ENCODE measurements at places on chromosomes 4 and X. TPM values are rescaled to one million over a fixed set of nuclear protein-coding genes. Genes with fewer than 3 reads are reported as not detected.

DNA sequence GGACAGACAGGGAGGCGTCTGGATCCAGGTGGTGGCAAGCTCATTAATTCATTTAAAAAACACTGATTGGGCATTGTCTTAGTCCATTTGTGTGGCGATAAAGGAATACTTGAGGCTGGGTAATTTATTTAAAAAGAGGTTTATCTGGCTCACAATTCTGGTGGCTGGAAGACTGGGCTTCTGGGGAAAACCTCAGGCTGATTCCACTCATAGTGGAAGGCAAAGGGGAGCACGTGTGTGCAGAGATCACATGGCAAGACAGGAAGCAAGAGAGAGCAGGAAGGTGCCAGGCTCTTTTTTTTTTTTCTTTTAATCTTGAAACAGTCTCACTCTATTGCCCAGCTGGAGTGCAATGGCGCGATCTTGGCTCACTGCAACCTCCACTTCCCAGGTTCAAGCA is 100.2 kb upstream of the METTL14 start:
- H3K27me3 ChIP-seq: peaks cover 10% of the 10 kb centered on the region
- no peak for DNase-seq
- no peak overlapping the region for H3K4me3 ChIP-seq
- H3K36me3 ChIP-seq: no peaks in the 10 kb centered on the region

GRCh38 chr4:149933883-149934282 is 118.2 kb upstream of the IQCM start:
- H3K27ac ChIP-seq: no peak overlapping the region
- H3K36me3 ChIP-seq: no peaks in the 10 kb centered on the region
- no peak for DNase-seq
- H3K4me1 ChIP-seq: no peaks in the 10 kb centered on the region
- H3K27me3 ChIP-seq: no peaks in the 10 kb centered on the region
- H3K4me3 ChIP-seq: no peak overlapping the region

DNA sequence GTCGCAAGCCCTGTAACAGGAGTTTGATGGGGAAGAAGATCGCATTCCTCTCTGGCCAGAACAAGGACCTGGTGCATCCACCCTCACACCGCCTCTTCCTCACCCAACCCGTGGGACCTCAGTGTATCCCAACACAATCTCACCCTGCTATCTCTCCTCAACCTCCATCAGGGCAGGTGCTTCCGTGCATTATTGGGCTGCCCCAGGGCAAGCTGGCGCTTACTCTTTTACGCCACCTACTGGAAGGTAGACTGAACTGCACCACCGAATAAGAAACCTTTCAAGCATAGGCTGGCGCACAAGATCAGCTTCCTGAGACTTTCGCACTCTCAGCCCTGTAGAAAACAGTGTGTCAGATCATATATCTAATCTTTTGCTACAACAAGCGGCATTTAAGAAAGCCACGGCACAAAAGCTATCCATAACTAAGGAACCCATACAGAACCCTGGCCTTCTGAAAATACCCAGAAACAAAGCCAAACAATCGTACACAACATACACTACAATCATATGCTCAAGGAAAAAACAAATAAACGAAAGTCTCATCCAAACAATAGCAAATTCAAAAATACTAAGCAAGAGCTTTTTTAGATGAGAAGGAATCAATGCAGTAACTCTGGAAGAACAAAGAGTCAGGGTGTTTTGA is 209.3 kb downstream of the UGT8 start:
- H3K4me1 ChIP-seq: no peaks in the 10 kb centered on the region
- H3K4me3 ChIP-seq: peak overlapping the region; percentile 51
- H3K36me3 ChIP-seq: no peaks in the 10 kb centered on the region

- H3K27me3 ChIP-seq: peaks cover 33% of the 10 kb centered on the region
- H3K4me3 ChIP-seq: no peak overlapping the region
- H3K36me3 ChIP-seq: no peaks in the 10 kb centered on the region
- peaks cover under 1% of the 10 kb centered on the region for H3K4me1 ChIP-seq
- no peak for DNase-seq
- H3K27ac ChIP-seq: no peak overlapping the region
Observed at GRCh38 chrX:71912156-71912555, 1.5 kb downstream of the NHSL2 start.

DNA sequence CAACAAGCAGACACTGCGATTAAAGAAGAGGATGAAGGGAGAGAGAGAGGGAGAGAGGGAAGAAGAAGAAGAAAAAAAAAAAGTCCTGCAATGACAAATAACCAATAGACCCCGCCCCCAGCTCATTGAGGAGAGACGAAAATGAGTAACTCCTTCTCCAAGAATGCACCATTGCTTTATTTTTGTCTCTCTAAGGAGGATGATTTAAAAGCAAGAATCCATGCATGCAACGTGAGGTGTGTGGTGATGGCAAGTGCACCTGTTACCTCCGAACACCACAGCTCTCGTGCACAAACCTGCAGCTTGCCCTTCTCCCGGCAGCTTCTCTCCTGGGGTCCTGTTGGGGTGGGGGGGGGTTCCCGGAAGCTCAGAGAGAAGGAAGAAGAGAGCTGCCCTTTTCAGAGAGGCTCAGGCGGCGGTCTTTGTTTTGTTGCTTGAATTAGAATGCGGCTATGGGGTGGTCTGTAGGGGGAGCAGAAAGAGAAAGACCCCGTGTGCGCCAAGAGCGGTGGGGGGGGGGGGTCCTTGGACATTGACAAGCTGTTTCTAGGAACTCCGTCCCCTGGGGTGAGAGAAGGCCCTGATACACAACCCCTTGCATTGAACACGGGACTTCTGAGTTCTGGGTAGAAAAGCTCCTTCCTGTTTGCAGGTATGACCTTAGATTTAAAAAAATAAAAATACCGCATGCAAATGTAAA is 100.7 kb downstream of the CRLF2 start:
- H3K4me3 ChIP-seq: no peak overlapping the region
- H3K36me3 ChIP-seq: no peaks in the 10 kb centered on the region
- DNase-seq: no peak
- H3K27ac ChIP-seq: no peak overlapping the region
- no peaks in the 10 kb centered on the region for H3K4me1 ChIP-seq

DNA sequence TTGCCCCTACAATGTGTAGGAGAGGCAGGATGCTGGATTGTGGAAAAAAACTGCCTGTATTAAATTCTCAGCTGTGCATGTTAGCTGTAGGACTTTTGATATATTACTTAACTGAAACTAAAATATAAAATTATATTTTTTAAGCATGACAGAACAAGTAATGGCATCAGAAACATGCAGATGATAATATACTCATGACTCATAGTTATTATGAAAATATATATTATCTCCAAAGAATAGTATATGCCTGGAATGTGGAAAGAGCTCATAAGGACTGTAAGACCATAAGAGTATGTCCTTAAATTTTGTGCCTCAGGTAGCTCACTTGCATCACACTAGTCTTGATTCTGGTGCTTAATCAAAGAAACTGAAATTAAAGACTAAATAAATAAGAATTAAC is 1100.6 kb downstream of the TECRL start:
- no peak overlapping the region for H3K4me3 ChIP-seq
- H3K27me3 ChIP-seq: no peaks in the 10 kb centered on the region
- H3K27ac ChIP-seq: no peak overlapping the region

DNA sequence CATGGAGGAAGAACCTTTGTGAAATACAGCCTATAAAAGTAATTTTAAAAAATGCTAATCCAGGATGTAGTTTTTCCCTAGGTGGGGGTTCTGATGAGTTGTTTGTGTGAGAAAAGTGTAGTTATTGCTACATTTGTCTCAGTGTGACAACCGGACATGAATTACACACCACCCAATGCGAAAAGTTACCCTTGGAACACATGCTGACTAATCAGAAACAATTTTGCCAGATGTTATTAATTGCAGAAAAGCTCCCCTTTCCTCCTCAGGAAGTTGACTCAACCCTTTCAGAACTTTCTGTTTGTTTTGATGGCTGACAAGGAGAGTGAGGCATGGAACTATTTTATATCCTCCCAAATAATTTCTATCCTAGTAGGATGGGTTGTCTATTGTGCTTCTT is 38.1 kb upstream of the EDA2R start:
- no peaks in the 10 kb centered on the region for H3K4me1 ChIP-seq
- DNase-seq: no peak
- no peaks in the 10 kb centered on the region for H3K36me3 ChIP-seq
- H3K27me3 ChIP-seq: no peaks in the 10 kb centered on the region

DNA sequence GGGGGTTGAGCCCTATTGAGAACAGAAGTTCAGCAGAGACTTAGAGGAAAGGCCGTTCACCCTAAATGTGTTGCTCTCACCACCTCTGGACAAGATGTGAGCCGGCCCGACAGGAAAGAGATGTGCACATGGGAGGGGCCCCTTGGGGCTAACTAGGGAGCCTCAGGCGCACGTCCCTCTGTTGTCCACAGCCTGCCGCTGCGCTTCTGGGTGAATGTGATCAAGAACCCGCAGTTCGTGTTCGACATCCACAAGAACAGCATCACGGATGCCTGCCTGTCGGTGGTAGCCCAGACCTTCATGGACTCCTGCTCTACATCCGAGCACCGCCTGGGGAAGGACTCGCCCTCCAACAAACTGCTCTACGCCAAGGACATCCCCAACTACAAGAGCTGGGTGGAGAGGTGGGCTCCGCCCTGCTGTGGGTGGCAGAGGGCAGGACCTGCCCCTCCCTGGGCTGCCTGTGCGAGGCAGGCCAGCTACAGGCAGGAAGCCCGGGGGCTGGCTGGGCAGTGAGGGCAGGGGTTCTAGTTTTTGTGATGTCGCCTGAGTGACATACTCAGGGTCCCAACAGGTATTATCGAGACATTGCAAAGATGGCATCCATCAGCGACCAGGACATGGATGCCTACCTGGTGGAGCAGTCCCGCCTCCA is 8.0 kb downstream of the LAGE3 start:
- H3K27ac ChIP-seq: no peak overlapping the region
- no peaks in the 10 kb centered on the region for H3K27me3 ChIP-seq
- H3K4me3 ChIP-seq: no peak overlapping the region

Gene PDCL2
- total RNA-seq: not detected

Gene RHOXF2
- total RNA-seq: not detected

Gene VCX2
- not detected for total RNA-seq

Gene AWAT2
- total RNA-seq: not detected

Gene TLR10
- not detected for total RNA-seq

Gene RPGR
- total RNA-seq: 9.3 TPM
